Transverse colon (tissue), 4 donors: ENCODE measurements at places on chromosomes 7 and 10. TPM values are rescaled to one million over a fixed set of nuclear protein-coding genes. Genes with fewer than 3 reads are reported as not detected.
A peak's percentile ranks its signal among the peaks of the same experiment; 100 is the strongest.

Gene C7orf33
- total RNA-seq = not detected

DNA sequence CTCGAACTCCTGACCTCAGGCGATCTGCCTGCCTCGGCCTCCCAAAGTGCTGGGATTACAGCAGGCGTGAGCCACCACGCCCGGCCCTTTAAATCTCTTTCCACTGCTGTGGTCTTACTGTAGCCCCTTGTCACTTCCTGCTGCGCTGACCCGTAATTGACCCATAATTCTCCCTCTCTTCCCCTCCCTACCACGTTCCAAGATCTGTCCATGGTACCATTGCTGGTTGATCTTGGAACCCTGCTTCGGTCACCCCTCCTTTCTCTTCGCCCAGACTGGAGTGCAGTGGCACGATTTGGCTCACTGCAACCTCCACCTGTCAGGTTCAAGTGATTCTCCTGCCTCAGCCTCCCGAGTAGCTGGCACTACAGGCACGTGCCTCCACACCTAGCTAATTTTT, 6.5 kb downstream of the POR start:
- DNase-seq = no peak

GRCh38 chr7:2814946-2815874, 28.9 kb downstream of the GNA12 start:
- no peak for DNase-seq

GRCh38 chr10:99527526-99528493, 4.9 kb upstream of the NKX2-3 start:
- DNase-seq = no peak

DNA sequence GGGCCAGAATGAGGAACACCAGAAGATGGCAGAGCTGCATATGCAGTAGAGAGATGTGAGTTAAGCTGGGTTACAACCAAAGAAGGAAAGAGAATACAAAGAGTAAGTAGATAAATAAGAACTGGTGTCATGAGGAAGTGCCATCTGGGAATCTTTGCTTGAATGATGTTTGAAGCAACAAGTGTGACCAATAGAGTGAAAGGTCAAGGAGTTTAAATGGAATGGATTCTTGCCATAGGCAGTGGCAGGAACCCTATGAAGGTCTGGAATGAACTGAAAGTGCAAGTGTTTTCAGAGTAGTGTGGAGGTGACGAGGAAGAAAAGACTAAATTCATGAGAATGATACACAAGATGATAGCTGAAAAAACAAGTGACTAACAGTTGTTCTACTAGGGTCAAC, 21.6 kb downstream of the MEST start:
- no peak for DNase-seq

DNA sequence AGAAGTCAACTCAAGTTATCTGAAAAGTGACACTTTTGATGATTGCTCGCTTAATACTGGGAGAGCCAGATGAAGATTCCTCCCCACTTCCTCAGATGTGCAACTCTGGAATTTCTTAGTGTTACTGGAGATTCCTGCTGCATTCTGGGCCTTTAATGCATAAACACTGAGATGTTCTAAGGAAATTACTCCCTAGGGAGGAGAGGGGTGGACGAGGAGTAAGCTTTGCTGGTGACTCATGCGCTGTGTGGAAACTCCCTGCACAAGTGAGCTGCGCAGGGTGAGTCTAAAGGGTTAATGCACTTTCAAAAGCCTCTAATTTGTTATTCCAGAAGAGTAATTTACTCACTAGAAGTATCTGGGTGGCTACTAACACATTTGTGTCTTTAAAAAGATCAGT, 46.3 kb downstream of the EGFR start:
- peak; percentile 37 for DNase-seq

Gene PLEKHA8
- total RNA-seq = 16.4 TPM

GRCh38 chr10:22742678-22743077, 28.3 kb upstream of the PIP4K2A start:
- no peak for DNase-seq

DNA sequence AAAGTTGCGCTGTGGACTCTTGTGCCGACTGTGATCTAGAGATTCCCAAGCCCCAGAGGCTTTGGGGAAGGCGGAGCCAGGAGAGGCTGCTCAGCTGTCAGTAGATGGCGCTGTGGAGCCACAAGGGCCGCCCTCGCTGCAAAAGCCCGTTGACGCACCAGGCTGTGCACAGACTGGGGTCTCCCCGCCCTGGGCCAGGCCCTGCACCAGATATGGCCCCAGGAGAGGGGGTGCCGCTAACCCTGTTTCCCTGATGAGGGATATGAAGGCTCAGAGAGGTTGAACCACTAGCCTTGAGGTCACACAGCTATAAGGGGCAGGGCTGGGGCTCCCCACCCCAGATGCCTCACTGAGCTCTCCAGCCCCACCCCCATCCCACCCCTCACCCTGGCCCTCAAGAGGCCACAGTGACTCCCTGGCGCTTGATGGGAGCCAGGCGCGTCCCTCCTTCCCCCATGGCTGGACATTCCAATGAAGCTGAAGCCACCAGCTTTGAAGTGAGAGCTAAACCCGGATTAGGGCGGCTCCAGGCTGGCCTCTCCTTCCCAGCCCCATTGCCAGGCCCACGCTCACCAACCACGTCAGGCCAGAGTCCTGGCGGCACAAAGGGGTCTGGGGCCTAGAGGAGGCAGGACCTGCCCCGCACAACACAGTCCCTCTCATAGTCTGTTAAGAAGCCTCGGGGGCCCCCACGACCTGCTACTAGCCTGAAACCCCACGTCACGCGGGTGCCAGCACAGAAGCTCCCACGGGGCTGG, 26.4 kb downstream of the MYL10 start:
- DNase-seq = peak; percentile 83

Gene NEURL1
- total RNA-seq = 177 TPM

DNA sequence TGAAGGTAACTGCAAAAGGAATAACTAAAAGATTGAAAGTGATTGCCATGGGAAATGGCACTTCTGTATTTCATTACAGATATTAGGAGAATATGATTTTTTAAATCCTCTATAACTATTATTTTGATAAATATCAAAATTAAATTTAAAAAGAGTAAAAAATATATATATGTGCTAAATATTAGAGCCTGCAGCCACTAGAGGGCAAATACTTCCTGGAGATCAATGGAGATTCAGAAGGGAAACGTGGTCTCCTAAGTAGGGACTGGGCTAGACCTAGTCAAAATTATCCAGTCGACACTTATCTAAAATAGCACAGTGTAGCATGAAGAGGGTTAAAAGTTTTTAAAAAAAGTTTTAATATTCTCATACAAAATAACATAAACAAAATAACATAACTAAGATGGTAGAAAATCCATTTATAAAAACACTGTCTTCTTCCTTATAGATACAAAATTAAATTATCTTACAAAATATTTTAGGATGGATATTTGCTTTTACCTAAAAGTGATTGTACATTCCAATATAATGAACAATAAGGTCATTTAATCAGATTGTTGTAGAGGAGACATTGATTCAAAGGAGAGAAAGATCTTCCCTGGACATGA, 434.3 kb downstream of the MDFIC start:
- DNase-seq = no peak

Gene TMEM236
- 16.9 TPM for total RNA-seq

DNA sequence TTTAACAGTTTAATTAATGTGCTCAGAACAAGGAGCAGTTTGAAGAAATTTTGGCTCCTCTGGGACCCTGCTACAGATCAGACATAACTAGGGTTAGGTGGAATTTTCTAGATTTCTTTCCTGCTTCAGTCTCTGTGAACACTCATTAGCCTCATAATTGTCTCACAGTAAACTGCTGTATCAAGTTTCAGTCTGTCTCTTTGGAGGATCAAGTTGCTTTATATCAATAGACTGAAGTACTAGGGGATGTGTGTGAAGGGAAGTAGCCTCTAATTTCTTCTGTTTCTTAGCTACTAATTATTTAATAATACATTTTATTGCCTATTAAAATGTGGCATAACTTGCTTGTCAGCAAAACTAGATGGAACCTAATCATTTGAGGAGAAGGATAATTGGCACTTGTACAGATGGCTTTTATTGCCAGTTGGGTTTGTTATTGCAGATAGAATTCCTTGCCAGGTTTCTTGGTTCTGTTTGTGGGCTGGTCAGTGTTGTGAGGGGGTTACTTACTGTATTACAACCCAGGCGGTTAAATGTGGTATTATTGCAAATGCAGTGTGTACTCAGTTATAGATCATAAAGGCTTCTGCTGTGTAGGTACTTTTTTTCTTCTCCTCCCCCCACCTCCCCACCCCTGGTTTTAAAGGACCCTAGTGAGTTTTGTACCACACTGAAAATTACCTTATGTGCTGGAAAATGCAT, 758.0 kb downstream of the AUTS2 start:
- no peak for DNase-seq

Gene LEP
- total RNA-seq = 1.1 TPM

DNA sequence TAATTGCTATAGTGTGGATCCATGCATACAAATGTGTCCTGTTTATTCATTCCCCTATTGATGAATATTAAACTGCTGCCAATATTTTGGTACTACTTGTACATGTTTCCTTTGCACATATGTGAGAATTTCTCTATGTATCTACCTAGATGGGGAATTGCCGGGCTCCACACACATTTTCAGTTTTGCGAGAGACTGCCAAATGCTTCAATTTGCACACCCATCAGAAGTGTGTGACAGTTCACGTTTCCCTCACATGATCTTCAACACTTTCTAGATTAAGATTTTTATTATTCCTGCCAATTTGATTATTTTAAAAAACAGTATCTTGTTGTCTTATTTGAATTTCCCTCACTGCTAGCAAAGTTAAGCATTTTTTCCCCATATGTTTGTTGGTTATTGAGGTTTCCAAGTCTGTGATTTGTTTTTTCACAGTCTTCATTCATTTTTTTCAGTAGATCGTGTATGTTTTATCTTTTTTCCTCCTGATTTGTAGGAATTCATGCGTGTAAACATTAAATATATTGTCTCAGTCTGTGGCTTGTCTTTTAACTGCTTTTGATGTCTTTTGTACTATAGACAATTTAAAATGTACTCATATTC, 2.4 kb upstream of the KLF14 start:
- no peak for DNase-seq

DNA sequence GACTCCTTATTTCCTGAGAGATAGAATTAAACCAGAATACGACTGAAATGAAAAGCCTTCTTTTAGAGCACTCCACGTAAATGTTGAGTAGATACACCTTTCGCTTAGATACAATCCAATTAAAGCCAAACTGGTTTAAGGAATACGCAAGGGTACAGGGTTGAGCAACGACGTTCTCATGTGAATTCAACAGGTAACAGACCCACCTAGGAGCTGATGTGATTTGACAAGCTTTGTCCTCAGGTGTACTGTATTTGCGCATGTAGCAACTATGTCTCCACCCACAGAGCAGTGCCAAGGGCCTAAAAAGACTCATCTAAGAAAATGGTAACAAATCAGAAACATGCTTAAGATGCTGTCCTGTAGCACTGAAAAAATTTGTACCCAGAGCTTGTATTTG, 139.6 kb downstream of the GATA3 start:
- DNase-seq = no peak

Gene TMEM225B
- 1.6 TPM for total RNA-seq

- DNase-seq = no peak
Observed at GRCh38 chr10:62738916-62739315, 65.6 kb upstream of the ADO start.

GRCh38 chr7:130902755-130903357, 168.8 kb upstream of the KLF14 start:
- DNase-seq = no peak

Gene NXPH1
- not detected for total RNA-seq

- DNase-seq = no peak
Observed at GRCh38 chr10:114311023-114311422, 72.0 kb downstream of the VWA2 start.

Gene FOXP2
- total RNA-seq = 23.0 TPM

Gene FAM25G
- total RNA-seq = not detected

- no peak for DNase-seq
Observed at GRCh38 chr7:87213252-87213651, 6.3 kb downstream of the TMEM243 start.

DNA sequence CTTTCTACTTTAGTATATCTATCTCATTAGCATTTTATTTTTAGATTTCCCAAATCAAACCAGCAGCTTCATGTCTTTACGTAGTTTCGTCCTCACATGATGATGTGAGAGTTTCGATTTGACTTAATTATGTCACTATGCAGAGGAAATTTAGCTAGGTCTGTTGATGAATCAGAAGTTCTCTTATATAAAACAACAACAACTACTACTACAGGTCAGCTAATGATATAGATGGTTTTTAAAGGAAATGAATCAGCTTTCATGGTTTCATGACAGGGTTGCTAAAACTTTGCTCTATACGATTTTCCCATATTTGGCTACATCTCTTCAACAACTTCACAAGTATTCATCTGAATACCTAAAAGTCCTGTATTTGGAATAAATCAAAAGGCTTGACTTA, 28.6 kb downstream of the JAZF1 start:
- no peak for DNase-seq

- DNase-seq = no peak
Observed at GRCh38 chr10:10294881-10295529, 722.7 kb upstream of the CELF2 start.

DNA sequence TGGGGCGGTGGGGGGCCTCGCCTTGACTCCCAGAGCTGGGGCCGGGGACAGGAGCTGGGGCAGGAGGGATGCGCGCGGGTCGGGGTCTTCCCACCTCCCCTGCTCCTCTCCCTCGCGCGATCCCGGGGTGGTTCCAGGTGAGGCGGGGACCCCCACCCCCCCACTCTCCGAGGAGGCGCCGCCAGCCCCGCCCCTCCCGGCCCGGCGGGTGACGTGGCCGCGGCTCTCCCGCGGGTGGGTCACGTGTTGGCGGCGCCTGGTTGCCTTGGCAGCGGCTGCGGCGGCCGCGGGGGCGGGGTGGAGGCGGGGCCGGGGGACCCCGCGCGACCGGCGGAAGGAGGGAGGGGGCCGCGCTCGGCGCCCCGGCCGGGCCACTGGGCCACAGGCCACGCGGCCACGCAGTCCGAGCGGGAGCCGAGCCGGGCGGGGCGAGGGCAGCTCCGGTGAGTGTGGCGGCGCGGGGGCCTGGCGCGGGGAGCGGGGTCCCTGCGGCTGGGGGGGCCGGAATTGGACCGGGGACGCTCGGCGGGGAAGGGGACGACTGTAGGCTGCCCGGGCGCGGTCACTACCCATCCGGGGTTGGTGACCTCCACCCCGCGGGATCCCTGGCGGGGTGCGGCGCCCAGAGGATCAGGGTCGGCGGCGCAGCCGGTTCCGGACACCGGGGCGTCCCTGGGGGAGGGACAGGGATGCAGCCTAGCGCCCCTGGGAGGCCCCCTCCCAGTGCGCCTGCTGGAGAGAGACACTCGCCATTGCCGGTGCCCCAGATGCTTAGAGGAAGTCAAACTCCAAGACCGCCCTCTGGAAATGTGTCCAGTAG, at the start of gene ORAI2:
Gene ORAI2 (plus strand): TSS at position 357 of the 820 bp plus-strand sequence. CDS start 5,382 bp downstream, outside the sequence.
- peak; percentile 84 for DNase-seq

- no peak for DNase-seq
Observed at GRCh38 chr10:77575271-77576006, 62.2 kb downstream of the KCNMA1 start.

- no peak for DNase-seq
Observed at GRCh38 chr7:47252675-47253074, 329.2 kb downstream of the TNS3 start.

Gene BEND7
- total RNA-seq = 30.3 TPM

- no peak for DNase-seq
Observed at GRCh38 chr10:1187151-1187854, 131.1 kb downstream of the WDR37 start.
